ENCODE measurements at places on chromosomes 16 and 17.

DNA sequence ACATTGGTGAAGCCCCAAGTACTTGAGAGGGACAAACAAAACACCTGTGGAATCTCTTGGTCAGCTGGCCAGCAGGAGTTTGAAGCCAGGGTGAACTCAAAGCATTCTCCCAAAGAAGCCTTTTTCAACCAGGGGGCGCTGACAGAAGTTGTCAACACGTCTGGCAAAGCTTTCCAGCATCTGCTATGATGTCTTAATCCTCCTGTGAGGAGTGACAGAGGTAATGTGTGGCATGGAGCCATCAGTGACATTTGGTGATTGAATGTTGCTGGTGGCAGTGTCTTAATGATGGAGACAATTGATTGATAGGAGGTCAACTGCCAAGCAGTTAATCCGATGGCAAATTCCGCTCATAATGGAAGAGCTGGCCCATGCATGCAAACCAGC lies 257.6 kb upstream of the HSBP1 start:
- DNase-seq: no peak

- no peak for DNase-seq
These were observed 3.8 kb upstream of the FAM171A2 start for GRCh38 chr17:44367231-44367979.

DNA sequence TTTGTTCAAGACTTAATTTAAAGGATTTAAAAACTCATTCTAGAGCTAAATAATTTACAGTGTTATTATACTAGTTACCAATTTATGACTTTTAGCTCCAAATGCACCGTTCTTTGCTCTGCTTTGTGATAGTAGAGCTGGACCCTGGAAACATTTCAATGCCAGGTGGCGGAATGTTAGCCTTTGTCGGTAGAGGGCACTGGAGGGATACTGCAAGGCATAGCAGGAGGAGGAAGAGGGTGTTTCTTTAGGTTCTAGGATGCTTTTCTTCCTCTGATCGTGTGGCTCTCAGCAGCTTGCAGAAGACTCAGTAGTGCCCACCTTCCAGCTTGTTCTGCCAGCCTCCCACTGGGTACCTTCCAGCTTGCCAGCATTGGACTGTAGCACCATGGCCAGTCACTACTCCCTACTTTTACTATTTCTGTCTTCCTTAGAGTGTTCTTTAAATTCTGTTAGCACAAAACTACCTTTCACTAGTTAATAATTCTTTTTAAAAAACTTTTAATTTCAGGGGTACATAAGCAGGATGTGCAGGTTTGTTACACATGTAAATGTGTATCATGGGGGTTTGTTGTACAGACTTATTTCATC lies 325.3 kb downstream of the UTP18 start:
- DNase-seq: no peak

DNA sequence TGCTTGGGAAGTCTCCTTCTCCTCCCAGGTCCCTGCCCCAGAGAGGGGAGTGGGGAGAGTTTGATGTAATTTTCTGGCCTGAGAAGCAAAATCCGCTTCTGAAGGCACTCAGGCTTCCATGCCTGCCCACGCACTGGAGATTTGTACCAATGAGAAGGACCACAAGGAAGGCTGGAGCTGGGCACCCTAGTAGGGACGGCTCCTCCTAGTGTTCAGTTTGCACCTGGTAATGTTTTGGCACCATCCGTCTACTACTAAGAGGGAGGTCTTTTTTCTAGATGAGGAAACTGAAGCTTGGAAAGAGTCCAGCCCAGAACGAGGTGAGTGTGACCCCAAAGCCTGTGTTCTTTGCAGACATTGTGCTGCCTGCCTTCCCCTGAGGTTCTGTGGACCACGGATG lies 83.6 kb upstream of the NLRP1 start:
- DNase-seq: no peak

- DNase-seq: no peak
These were observed 275.4 kb downstream of the SEC14L1 start for GRCh38 chr17:77416105-77416713.

DNA sequence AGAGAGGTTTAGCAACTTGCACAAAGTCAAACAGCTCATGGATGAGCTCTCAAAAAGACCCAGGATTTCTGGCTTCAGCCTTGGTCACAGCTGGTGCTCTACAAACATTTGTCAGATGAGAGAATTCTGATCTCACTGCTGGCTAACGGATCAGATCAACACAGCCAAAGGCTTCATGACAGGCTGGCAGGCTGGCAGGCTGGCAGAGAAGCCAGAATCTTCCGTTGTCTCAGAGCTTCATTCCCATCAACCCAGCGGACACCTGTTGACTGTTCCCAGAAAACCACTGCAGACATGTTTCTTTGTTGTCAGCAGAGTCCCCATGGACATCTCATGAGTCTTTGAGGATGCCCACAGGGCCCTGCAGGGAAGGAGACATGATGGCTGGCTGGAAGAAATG lies 303.8 kb upstream of the ASIC2 start:
- no peak for DNase-seq

- no peak for DNase-seq
These were observed 25.8 kb downstream of the WSB1 start for GRCh38 chr17:27319541-27320221.

- no peak for DNase-seq
These were observed 54.8 kb downstream of the MGAT5B start for GRCh38 chr17:76922967-76923366.

- DNase-seq: no peak
These were observed 12.4 kb downstream of the MPRIP start for GRCh38 chr17:17054636-17055035.

- DNase-seq: no peak
These were observed 35.2 kb downstream of the ANKRD11 start for GRCh38 chr16:89455178-89455577.

- DNase-seq: no peak
These were observed 162.2 kb downstream of the COPRS start for GRCh38 chr17:31696703-31697325.

DNA sequence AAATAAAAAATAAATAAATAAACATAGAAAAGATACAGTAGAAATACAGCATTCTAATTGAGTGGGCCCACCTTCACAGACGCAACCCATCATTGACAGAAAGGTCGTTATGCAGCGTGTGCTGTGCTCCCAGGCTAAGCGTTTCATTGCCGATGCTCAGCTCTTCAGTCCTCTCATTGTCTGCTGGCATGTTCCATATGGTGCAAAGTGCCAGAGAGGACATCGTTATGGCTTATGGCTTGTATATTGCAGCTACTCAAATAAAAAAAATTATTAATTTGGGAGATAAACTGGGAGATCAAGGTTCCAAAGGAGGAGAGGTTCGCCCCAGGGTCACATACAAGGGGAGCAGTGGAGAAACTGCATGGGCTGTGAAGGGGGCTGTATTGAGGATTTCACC lies 11.3 kb upstream of the UBALD2 start:
- DNase-seq: no peak

Measured in stimulated activated CD4-positive, alpha-beta T cell treated with anti-CD3 and anti-CD28 coated beads, Interleukin-4, amount 100 ng/mL, for 1 hour (primary cell).